ENCODE measurements at places on chromosomes 13 and 19.

- no peak for DNase-seq
Measured at GRCh38 chr19:50705422-50706019, 14.1 kb downstream of the SHANK1 start.

GRCh38 chr13:99383946-99384345, 76.7 kb upstream of the GPR183 start:
- no peak for DNase-seq

- no peak for DNase-seq
Measured at GRCh38 chr19:5559804-5560133, 8.0 kb downstream of the TINCR start.

DNA sequence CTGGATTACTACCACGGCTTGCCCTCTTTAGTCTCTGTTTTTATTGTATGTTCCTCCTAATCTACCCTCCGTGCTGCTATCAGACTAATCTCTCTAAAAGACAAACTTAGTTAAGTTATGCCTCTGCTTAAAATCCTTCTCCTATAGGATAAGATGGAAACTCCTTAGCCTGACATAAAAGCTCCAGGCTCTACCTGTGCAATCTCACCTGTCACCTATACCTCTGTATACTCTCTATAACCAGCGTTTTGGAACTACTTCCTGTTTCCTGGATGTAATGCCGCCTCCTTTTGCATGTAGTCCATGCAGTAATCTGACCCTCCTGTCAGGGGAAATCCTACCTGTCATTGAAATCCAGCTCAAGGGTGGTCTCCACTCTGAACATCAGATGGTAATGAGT, 41.2 kb downstream of the OLFM4 start:
- no peak for DNase-seq

DNA sequence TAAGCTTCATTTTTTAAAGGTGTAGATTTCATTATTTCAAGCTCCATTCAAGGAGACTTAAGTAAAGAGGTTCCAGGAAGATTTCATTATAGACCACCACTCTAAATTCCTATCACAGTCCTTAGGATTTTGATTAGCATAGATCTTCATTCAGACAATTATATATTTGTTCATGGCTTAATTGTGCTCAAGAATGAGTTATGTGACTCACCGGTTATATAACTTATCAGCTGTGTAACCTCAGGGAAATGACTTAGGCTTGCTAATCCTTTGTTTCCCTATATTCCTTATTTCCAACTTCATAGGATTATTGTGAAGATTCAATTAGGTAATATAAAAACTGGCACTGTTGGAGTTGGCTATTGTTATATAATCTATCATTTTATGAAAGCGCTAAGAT, 632.8 kb upstream of the SPRY2 start:
- no peak for DNase-seq

GRCh38 chr19:48169578-48169938, 586 bp downstream of the LIG1 start:
- DNase-seq: peak; percentile 28

GRCh38 chr19:6239401-6239844, 40.4 kb downstream of the MLLT1 start:
- no peak for DNase-seq

DNA sequence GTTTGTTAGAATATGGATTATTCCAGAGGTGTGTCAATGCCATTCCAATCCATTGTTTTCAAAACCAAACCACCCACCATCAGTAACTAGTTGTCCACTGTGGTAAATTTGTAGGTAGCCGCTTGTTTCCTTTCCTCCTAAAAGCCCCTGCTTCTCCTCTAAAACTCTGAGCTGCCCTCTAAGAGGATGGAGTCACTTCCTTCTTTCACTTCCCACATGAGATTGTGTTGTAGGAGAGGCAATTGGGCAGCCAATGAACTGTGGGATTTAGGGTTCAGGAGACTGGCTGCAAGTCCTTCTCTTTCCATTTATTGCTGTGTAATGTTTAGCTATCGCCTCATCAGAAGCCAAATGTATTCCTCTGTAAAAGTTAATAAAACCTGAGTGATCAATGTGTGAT, 49.9 kb upstream of the RFXAP start:
- DNase-seq: no peak

- no peak for DNase-seq
Measured at GRCh38 chr19:34128558-34129250, 43.6 kb upstream of the LSM14A start.

- no peak for DNase-seq
Measured at GRCh38 chr13:49086722-49087121, 111.0 kb downstream of the FNDC3A start.

DNA sequence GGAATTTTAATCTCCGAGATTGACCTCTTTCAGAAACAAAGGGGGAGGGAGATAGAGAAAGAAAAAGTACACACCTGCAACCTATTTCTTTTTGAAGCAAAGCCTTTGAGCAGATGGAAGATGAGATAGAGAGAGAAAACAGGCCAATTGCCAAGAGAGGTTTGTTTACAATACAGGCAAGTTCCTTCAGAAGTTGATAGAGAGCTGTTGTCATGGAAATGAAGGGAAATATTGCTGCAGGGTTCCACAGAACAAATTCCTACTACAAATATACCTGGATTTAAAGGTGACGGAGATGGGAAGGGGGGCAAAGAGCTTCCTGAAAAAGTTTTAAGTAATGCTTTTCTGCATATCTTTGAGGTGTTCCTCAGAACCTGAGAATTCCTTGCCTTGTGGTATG, 388.4 kb downstream of the NDFIP2 start:
- no peak for DNase-seq

- no peak for DNase-seq
Measured at GRCh38 chr19:38024992-38025908, 118.2 kb downstream of the SIPA1L3 start.

GRCh38 chr19:39370735-39371134, 20.2 kb downstream of the PAF1 start:
- no peak for DNase-seq

Data from hippocampal formation (tissue), 2 donors.